Esophagus mucosa (tissue), 1 donor: ENCODE measurements at places on chromosomes 4 and X.

- no peak for ATAC-seq
Observed at GRCh38 chr4:165861363-165861762, 11.7 kb upstream of the TLL1 start.

DNA sequence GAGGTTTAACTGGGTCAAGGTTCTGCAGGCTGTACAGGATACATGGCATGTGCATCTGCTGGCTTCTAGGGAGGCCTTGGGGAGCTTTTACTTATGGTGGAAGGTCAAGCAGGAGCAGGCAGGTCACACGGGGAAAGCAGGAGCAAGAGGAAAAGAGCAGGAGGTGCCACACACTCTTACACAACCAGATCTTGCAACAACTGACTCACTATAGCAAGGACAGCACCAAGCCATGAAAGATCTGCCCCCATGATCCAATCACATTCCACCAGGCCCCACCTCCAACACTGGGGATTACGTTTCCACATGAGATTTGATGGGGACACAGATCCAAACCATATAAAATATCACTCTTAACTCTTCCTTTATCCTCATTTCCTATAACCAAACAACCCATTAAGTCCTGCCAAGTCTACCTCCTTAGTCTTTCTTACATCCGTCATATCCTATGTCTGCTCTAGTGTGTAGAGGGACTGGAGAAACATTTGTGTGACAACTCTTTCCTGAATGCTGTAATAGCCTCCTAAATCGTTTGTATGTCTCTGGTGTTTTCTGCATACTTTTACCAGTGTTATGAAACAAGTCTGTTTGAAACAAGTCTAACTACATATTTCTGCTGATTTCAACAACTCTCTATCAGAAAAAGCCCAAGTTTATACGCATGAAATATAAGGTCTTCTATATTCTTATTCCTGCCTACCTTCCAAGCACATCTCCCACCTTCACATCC lies 8.3 kb upstream of the RAP2C start:
- ATAC-seq, result peak; percentile 63

- no peak for ATAC-seq
Observed at GRCh38 chr4:1126506-1126905, 13.1 kb upstream of the RNF212 start.

DNA sequence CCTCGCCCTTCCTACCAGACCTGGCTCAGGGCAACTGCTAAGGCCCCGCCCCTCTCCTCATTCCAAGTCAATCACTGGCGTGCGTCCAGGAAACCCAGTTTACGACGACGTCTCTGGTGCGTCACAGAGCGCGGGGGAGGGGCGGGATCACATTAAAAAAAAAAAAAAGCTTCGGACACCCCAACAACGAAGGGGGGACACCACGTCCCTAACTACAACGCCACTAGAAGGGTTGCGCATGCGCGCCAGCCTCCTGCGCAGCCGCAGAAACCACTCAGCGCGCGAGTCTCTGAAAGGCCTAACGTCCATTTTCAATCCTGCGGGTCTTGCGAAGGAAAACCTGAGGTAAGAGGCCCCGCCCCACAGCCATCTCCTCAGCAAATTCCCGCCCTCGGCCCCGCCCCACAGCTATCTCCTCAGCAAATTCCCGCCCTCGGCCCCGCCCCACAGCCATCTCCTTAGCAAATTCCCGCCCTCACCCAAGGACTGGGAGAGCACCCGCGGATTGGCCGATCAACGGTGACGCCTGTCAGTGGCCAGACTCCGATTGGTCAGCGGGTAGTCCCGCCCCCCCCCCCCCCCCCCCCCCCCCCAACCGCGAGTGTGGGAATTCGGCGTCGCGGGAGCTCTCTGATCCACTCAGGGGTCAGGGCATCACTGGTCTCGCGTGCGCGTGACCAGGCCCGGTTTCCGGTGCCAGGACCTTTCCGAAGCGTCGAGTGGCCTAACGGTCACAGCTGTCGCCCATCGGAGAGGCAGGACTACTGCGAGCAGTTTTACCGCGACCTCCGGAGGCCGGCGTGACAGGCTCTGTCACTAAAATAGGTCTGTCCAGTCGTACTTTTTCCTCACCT lies at the start of gene SCML1:
Gene SCML1, plus strand, starts transcription at position 638 of the 854 bp plus-strand sequence. CDS start 6,694 bp downstream, outside the sequence.
- ATAC-seq, result peak; percentile 99

- no peak for ATAC-seq
Observed at GRCh38 chr4:37001688-37002436, 242.7 kb upstream of the NWD2 start.

DNA sequence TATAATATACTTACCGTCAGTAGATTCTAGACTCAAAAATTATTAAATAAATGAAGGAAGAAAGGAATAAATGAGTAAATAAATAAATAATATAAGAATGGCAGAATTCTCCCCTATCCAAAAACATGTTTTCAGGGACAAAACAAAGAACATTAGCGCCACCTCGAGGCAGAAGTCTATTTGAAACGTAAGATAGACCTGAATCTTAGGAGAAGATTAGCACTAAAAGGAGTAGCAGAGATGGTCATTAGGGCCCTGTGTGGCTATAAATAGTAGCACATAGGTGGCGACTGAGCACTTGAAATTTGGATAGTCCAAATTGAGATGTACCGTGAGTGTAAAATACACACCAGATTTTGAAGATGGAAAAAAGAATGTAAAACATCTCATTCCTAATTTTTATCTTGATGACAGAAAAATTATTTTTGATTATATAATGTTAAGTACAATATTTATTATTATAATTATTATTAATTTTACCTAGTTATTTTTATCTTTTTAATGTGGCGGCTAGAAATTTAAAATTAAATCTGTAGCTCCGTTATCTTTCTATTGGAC lies 24.3 kb upstream of the SRD5A3 start:
- peak; percentile 84 for ATAC-seq

DNA sequence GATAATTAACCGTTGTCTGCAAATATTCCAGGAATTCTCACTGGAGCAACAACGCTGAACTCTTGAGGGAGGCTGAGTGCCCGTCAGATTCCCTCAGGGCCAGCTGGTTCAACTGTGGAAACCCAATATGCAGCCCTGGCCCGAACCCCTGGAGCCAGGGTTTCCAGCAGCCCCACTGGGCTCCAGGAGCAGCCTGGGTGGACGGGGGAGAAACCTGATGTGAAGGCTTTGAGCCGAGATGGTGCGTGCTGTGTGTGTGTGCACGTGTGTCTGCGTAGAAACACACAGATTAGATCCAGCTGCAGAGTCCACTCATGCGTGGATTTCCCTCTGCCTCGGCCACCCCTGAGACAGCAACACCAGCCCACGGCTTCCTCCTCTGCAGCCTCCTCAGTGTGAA lies 19.4 kb upstream of the SLC25A6 start:
- ATAC-seq, result no peak

GRCh38 chr4:182188622-182189021 lies 54.6 kb upstream of the TENM3 start:
- ATAC-seq, result no peak

DNA sequence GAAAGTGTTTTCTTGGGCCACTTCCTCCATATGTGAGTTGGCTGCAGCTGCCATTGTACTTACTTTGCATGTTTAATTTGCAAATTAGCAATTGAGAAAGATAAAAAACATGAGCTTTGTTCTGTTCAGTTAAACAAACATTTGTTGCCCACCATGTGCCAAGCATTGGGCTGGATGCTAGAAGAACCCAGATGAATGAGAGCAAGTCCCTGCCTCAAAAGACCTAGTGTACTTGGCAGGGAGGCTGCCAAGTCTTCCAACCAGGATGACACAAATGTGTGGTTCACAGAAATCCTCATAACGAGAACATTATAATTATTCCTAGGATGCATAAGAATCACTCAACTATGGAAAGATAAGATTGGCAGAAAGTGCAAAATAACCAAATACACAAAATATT lies 66.7 kb downstream of the GPM6A start:
- no peak for ATAC-seq

GRCh38 chr4:76498550-76498949 lies 63.5 kb downstream of the SHROOM3 start:
- ATAC-seq, result no peak
